Gastrocnemius medialis (tissue), 4 donors: ENCODE measurements at places on chromosomes 5 and 9. TPM values are rescaled to one million over a fixed set of nuclear protein-coding genes. Genes with fewer than 3 reads are reported as not detected.

Gene FOXD4L6
- total RNA-seq: not detected

Gene LCNL1
- not detected for total RNA-seq

DNA sequence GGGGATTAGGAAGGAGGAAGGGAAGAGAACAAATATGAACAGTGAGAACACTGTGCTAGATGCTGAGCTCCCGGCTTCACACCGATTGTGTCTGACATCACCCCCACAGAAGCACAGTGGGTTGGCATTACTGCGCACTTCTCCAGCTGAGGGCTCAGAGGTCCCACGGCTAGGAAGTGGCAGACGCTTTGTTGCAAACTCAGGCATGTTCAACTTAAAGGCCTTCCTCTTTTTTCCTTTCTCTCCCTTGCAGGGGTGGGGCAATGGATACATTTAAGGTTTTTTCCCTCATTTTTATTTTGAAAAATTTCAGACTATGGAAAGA lies 15.5 kb upstream of the SHB start:
- no peak overlapping the region for H3K27ac ChIP-seq
- DNase-seq: no peak
- H3K36me3 ChIP-seq: no peaks in the 10 kb centered on the region

GRCh38 chr9:82938426-82939218 lies 124.3 kb downstream of the RASEF start:
- no peak overlapping the region for H3K27ac ChIP-seq
- DNase-seq: no peak
- H3K27me3 ChIP-seq: no peaks in the 10 kb centered on the region
- no peaks in the 10 kb centered on the region for H3K36me3 ChIP-seq
- H3K4me1 ChIP-seq: no peaks in the 10 kb centered on the region

Gene IL7R
- total RNA-seq: 0.63 TPM

DNA sequence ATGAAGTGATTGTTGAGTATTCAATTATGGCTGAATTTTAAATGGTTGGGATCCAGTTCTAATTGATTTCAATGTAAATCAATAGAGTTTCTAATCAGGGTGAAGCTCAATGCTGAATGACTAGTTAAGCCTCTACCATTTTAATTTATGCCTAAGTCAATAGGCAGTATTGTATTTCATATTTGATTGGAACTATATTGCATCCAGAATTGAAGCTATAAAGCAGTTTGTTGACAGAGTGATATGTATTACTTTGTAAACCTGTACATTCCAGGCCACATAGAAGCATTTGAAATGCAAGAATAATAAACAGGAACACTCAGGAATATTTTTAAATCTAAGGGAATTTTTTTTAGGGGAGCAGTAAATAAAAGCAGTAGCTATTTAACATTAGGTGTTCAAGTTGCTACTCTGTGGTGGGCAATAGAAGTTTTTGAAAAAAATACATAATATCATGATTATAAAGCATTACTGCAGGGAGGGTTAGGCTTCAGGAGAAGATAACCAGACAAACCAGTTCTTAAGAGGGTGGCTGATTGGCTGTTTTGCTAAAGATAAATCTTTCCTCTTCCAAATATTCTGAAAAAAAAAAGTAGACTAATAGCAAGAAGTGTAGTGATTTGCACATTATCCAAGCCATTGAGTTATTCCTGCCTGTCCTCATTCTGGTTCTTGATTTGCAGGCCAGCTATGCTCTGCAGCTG lies 492.0 kb upstream of the MEF2C start:
- peaks cover 6% of the 10 kb centered on the region for H3K4me1 ChIP-seq
- no peak overlapping the region for H3K27ac ChIP-seq
- no peak for DNase-seq
- no peak overlapping the region for H3K4me3 ChIP-seq
- no peaks in the 10 kb centered on the region for H3K36me3 ChIP-seq

GRCh38 chr5:88643315-88643714 lies 239.7 kb downstream of the MEF2C start:
- H3K4me1 ChIP-seq: no peaks in the 10 kb centered on the region
- no peak for DNase-seq
- H3K27ac ChIP-seq: no peak overlapping the region
- H3K4me3 ChIP-seq: no peak overlapping the region

DNA sequence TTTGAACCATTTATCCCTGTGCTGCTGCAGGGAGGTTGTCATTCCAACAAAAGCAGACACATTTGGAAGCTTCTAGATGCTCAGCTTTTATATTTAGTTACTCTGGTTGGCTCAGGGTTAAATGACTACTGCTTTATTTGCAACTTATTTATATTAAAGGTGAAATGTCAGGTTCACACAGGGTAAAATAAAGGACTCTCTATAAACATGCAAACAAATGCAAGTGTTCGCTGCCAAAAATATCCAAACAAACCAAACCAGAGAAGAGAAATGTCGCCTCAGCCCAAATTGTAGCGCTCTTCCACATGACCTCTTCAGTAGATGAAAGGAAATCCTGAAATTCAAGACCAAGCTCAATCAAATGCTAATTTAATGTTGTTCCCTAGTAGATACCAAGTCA lies 57.0 kb upstream of the LIFR start:
- H3K4me3 ChIP-seq: no peak overlapping the region
- H3K27ac ChIP-seq: no peak overlapping the region
- no peaks in the 10 kb centered on the region for H3K36me3 ChIP-seq
- DNase-seq: no peak
- peaks cover 3% of the 10 kb centered on the region for H3K4me1 ChIP-seq

Gene GGTA1
- 3.9 TPM for total RNA-seq

DNA sequence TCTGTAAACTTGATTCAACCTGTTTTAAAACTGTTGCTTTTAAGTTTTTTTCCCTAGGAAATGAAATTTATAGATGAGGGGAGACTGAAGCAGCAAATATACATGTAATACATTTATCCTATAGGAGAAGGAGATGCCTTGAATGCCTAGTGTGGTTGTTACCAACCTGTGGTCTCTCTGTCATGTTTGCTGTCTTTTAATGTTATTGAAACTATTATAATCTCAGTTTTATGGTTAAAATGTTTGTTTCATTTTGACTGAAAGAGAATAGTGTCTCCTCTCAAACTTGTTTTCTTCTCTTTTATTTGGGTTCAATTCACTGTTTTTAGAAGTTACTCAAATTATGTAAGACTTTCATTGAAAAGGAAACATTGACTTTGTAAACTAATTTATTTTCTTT lies 15.8 kb downstream of the MRPL22 start:
- H3K27me3 ChIP-seq: no peaks in the 10 kb centered on the region
- H3K4me3 ChIP-seq: no peak overlapping the region
- DNase-seq: no peak
- H3K27ac ChIP-seq: no peak overlapping the region
- H3K4me1 ChIP-seq: no peaks in the 10 kb centered on the region
- peaks cover 47% of the 10 kb centered on the region for H3K36me3 ChIP-seq

GRCh38 chr5:72922422-72922821 lies 33.4 kb upstream of the FCHO2 start:
- H3K27me3 ChIP-seq: no peaks in the 10 kb centered on the region
- H3K36me3 ChIP-seq: no peaks in the 10 kb centered on the region
- H3K4me1 ChIP-seq: no peaks in the 10 kb centered on the region
- no peak overlapping the region for H3K27ac ChIP-seq

Gene PTGDS
- total RNA-seq: 2.3 TPM

DNA sequence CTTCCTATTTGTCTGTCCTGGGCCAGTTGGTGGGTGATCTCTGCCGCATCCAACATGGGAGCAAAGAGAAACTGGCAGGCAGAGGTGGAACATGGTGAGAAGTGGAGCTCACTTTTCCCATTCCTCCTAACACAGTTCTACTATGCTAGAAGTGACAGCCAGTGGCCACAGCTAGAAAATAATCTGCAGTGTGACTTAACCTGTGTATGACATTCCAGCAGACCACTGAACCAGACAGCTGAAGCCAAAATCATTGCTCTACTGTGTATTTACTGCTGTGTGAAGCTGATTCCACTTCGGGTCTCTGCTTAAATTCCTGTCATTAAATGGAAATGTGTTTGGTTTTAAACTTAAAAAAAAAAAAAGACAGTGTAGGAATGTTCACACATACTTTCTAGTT lies 523.0 kb downstream of the MTRR start:
- no peak overlapping the region for H3K27ac ChIP-seq
- H3K4me3 ChIP-seq: no peak overlapping the region
- no peaks in the 10 kb centered on the region for H3K36me3 ChIP-seq

Gene GABRA1
- not detected for total RNA-seq

DNA sequence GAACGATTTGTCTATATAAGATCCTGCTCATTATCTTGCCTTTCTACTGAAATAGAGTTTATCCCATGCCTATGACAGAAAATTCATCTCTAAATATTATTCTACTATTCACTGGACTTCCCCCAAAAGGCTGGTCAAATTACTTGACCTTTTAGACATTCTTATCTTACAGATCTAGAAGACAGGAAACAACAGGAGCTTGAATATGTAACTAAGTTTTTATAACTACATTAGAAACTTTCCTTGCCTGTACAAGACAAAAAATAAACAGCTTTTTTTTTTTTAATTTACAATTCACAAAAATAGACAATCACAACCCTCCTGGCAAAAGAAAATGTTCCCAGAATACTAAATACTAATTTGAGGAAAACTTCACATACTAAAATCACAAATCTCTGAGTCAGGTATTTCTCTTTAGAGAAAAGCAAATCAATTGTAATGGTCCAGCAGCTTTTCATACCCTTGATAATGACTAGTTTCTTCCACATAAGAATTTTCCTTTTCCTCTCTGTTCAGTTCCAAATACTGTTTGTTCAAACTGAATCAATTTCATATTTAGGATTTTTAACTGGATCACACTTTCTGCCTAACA lies 68.6 kb downstream of the MLLT3 start:
- H3K4me1 ChIP-seq: peaks cover 31% of the 10 kb centered on the region
- no peak for DNase-seq
- H3K27me3 ChIP-seq: no peaks in the 10 kb centered on the region
- H3K4me3 ChIP-seq: no peak overlapping the region

Gene AP3B1
- total RNA-seq: 25.4 TPM

Gene GBA2
- total RNA-seq: 47.3 TPM

- no peak for DNase-seq
- no peaks in the 10 kb centered on the region for H3K4me1 ChIP-seq
- H3K36me3 ChIP-seq: no peaks in the 10 kb centered on the region
- no peak overlapping the region for H3K27ac ChIP-seq
- no peaks in the 10 kb centered on the region for H3K27me3 ChIP-seq
- H3K4me3 ChIP-seq: no peak overlapping the region
Measured at GRCh38 chr5:104344809-104345208, 782.2 kb upstream of the NUDT12 start.

DNA sequence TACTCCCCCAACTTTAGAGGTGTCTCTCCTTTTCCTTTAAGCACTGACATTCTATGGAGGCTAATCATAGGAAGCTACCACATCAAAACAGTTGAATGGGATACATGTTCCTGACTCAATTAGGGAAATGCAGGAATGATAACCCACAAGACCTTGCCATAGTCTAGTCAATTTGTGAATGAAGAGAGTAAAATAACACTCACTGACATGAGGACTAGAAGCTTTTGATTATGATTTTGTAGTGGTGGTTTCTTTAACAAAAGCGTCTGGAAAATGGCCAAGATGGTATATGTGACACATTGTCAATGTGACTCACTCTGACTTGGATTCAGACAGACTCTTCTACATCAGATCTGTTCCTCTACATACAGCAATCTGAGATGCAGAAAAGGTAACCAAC lies 13.7 kb upstream of the PRELID2 start:
- DNase-seq: no peak
- no peak overlapping the region for H3K4me3 ChIP-seq
- no peaks in the 10 kb centered on the region for H3K36me3 ChIP-seq
- H3K27ac ChIP-seq: no peak overlapping the region
- no peaks in the 10 kb centered on the region for H3K4me1 ChIP-seq

DNA sequence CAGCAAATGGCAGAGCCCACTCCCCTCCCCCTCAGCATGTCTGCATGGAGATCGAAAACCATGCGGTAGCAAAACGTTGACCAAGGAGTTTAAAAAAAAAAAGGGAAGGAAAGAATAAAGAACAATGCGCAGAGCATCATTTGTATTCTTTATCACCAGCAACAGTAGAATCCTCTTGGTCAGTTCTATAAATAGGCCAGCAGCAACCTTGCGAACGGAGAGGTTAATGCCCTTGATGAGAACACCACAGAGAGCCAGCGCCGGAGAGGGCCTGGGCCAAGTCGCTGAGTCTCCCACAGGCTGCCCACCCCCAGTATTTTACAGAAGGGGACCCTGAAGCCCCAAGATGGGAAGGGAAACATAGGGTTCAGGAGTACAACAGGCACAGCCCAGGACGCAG lies 22.7 kb downstream of the WHRN start:
- no peak for DNase-seq
- no peak overlapping the region for H3K27ac ChIP-seq
- H3K4me3 ChIP-seq: no peak overlapping the region
- no peaks in the 10 kb centered on the region for H3K36me3 ChIP-seq

Gene LTC4S
- total RNA-seq: 5.3 TPM

DNA sequence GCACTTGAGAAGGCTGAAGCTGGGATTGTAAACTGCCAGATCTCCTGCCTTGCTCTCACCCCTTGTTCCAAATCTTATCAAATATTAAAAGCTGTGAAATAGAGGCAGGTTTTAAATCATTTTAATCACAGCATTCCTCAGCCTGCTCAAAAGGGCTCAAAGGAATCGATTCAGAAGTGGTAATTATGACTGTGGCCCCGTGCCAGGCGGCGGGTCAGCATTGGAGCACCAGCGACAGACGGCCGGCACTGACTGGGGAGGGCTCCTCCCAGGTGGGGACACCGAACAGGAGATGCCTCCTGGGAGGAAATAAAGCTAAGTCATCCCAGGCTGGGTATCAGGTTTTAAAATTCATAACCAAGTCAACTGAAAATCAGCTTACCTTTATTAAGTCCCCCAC lies 66.7 kb downstream of the KCNIP1 start:
- H3K27me3 ChIP-seq: peaks cover 17% of the 10 kb centered on the region
- H3K4me1 ChIP-seq: no peaks in the 10 kb centered on the region
- no peak overlapping the region for H3K27ac ChIP-seq
- no peak overlapping the region for H3K4me3 ChIP-seq
- DNase-seq: no peak
- no peaks in the 10 kb centered on the region for H3K36me3 ChIP-seq

GRCh38 chr9:117189121-117189520 lies 225.7 kb downstream of the ASTN2 start:
- H3K36me3 ChIP-seq: no peaks in the 10 kb centered on the region
- H3K4me3 ChIP-seq: no peak overlapping the region
- no peak overlapping the region for H3K27ac ChIP-seq
- no peaks in the 10 kb centered on the region for H3K27me3 ChIP-seq
- DNase-seq: no peak
- H3K4me1 ChIP-seq: no peaks in the 10 kb centered on the region

GRCh38 chr5:121151534-121151933 lies 687.4 kb downstream of the PRR16 start:
- no peaks in the 10 kb centered on the region for H3K4me1 ChIP-seq
- no peak for DNase-seq
- H3K27me3 ChIP-seq: no peaks in the 10 kb centered on the region
- no peak overlapping the region for H3K27ac ChIP-seq

DNA sequence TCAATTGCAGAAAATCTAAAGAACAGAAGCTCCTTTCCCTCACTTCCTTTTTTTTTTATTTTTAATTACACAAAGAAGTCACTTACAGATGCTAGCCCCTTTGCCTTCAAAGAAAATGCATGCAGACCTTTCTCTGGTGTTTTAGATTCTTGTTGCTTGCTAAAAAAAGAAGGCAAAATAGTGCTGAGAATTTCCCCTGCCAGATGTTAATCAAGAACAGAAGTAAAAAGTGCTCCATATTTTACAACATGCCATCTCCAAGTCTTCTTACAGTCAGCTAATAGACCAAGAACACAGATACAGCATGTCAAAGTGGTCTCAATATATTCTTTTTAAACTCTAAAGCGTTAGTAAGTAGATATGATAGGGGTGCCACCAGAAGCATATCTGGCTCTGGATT lies 142.8 kb upstream of the RGMB start:
- no peak for DNase-seq
- no peaks in the 10 kb centered on the region for H3K36me3 ChIP-seq
- H3K4me1 ChIP-seq: no peaks in the 10 kb centered on the region
